ENCODE measurements at places on chromosomes 16 and 17.

GRCh38 chr16:5188989-5189352, 91.4 kb upstream of the EEF2KMT start:
- DNase-seq: no peak

- no peak for DNase-seq
Measured at GRCh38 chr16:88886845-88887521, 20.5 kb upstream of the PABPN1L start.

- DNase-seq: no peak
Measured at GRCh38 chr17:11269210-11269609, 28.2 kb downstream of the SHISA6 start.

DNA sequence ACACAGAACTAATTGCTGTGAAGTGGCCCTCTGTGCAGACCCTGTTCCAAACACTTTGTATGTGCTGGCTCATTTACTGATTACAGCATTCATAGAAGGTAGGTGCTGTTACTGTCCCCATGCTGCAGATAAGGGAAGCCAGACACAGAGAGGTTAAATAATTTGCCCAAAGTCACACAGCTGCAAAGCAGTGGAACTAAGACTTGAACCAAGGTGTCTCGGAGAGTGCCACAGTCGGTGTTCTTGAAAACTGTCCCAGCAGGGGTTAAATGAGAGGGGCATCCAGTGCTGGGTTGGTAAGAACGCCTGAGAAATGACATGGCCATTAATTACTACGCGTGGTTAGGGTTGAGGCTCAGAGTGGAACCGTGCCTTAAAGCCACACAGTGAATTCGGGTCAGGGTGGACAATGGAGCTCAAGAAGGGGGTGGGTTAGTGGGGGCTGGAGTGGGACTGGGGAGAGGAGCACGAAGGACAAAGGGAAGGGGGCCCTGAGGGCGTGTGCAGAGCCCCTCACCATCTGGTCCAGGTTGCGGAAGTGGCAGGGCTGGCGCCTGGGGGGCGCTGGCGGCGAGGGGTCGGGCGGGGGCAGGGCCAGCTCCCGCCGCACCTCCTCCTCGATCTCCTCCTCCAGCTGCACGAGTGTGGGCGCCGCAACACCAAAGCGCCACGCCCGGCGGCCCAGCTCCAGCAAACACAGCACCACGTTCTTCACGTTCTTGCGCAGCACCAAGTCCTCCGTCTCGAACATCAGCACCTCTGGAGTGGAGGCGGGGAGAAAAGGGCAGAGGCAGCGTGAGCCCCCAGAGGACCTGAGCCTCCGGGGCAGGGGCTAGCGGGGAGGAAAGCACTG, 3.3 kb downstream of the GAS2L2 start:
- no peak for DNase-seq

- no peak for DNase-seq
Measured at GRCh38 chr16:30927789-30928378, 4.5 kb downstream of the FBXL19 start.

- DNase-seq: no peak
Measured at GRCh38 chr16:55555436-55555835, 11.0 kb upstream of the CAPNS2 start.

DNA sequence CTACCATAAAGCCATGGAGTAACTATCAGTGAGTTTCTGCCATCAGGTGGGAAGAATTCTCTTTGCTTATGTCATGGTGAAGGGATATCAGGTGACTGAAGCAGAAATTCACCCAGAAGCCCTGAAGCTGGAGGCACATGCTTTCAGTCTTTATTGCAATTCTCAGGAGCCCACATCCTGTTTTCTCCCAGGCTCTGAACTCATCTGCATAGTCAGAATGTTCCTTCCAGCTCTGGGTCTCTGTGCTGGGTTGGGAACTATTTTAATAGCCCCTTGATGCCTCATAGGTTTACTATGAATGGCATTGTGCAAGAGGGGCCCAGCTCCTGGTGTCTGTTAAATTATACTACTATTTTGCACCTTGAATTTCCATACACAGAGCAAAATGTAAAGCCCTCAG, 198.4 kb upstream of the SOX9 start:
- DNase-seq: no peak

Data from retinal pigment epithelial cell (primary cell).